ENCODE measurements at places on chromosomes 1 and 21.

GRCh38 chr1:119416006-119416640, 1.2 kb downstream of the HSD3B2 start:
- DNase-seq: no peak

- DNase-seq: no peak
These were observed 11.7 kb downstream of the PEAR1 start for GRCh38 chr1:156905176-156905575.

DNA sequence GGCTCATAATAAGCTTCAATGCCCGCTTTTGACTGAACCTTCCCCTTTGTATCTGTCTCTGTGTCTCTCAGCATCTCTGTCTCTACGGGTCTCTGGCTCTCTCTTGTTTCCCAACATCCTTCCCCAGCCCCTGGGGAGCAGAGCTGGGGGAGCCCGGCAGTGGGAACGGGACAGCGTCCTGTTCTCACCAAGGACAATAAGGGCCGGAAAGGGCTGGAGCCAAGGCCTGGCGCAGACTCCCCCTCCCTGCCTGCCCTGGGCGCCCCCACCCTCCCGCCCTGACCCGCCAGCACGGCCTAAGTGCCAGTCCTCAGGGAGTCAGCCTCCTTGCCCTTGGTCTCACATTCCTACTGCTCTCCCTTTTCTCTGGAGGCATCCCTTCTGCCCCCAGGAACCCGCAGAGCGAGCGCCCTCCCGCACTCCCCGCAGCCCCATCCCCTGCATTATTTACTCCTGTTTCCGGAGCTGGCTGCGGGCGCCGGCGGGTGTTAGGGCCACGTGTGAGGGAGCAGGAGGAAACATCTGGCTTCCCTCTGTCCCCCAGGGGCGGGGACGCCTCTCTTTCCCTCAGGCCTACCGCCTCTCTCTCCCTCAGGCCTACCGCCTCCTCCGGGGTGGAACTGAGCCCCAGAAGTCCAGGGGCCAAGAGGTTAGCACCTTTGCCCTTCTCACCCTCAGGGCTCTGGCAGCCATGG, 6.5 kb downstream of the KRTCAP2 start:
- DNase-seq: no peak

- DNase-seq: no peak
These were observed 1458.8 kb downstream of the MRPL39 start for GRCh38 chr21:24148461-24148860.

- no peak for DNase-seq
These were observed 66.8 kb downstream of the DNAH14 start for GRCh38 chr1:224996266-224996665.

- DNase-seq: no peak
These were observed 4.3 kb downstream of the GBP2 start for GRCh38 chr1:89121641-89122040.

DNA sequence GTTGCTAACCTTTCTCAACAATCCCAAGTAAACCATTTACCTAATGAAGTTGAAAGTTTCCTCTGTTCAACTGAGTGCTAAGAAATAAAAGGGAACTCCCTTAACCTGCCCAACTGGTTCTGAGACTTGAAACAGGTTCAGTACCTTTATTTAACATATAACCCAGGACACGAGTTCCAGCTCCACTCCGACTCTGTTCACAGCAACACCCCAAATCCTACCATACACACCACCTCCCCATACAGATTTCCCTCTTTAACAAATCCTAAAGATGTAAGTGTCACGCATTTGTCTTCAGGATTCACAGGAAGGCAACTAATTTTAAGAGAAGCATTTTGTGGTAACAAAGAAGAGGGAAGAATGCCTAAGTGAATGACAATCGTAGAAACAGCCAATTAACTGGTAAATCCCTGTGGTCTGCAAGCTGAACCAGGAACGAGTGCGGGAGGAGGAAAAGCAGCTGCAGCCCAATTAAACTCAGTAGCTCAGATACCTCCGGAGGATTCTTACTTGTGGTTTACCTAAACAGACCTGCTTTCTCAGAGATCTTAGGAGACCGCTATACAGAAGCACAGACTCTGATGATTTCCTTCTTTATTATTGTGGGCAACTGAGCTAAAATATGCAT, 134.5 kb upstream of the MAGI3 start:
- no peak for DNase-seq

DNA sequence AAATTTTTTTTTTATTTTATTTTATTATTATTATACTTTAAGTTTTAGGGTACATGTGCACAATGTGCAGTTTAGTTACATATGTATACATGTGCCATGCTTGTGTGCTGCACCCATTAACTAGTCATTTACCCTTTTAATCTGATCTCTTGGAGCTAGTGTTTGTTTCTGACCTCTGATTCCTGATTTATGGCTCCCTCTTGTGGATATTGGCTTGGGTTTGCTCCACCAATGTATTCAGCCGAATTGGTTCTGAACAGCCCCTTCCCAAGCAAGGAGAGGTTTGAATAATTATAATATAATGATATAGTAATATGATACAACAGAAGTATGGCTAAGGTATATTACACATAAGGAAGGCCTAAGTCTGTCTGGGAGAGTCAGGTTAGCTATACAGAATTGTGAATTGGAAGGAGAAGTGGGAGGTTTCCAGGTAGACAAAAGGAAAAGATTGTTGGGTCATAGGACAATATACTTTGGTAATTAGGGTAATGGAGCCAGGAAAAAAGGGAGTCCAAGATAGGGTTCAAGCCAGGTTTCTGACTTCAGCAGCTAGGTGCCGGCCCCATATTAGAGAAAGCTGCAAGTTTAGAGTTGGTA, 53.1 kb upstream of the HMCN1 start:
- DNase-seq: no peak

- DNase-seq: no peak
These were observed 141.7 kb downstream of the PBX1 start for GRCh38 chr1:164700683-164701082.

DNA sequence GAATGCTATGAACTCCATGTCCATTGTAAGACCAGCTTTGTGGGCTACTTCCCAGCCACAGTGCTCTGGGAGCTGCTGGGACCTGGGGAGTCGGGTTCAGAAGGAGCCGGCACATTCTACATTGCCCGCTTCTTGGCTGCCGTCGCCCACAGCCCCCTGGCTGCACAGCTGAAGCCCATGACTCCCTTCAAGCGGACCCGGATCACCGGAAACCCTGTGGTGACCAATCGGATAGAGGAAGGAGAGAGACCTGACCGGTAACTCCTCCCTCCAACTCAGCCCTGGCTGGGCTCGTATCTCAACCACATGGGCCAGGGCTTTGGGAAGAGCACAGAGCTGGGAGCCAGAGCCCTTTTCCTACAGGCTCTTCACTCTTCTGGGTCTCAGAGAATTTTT, 15.4 kb downstream of the MOV10 start:
- no peak for DNase-seq

- DNase-seq: no peak
These were observed 43.1 kb downstream of the ATP2B4 start for GRCh38 chr1:203669739-203670138.

DNA sequence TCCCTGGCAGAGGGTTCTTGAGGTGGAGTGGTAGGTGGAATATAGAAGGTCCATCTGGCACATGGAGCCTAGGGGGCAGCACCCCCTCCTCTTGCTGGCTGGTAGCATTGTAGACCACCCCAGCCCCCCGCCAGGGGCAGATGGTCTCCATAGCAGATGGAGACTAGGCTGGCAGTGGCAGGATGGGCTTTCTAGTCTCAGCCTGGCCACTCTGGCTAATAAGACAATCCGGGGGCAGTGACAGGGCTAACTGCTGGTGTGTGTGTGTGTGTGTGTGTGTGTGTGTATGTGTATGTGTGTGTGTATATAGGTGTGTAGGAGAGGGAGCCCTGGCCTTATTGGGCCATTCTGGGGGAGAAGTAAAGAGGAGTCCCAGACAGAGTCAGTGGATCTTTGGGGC, 16.1 kb downstream of the UTP11 start:
- no peak for DNase-seq

- DNase-seq: no peak
These were observed 63.7 kb downstream of the FAAP20 start for GRCh38 chr1:2130871-2131289.

DNA sequence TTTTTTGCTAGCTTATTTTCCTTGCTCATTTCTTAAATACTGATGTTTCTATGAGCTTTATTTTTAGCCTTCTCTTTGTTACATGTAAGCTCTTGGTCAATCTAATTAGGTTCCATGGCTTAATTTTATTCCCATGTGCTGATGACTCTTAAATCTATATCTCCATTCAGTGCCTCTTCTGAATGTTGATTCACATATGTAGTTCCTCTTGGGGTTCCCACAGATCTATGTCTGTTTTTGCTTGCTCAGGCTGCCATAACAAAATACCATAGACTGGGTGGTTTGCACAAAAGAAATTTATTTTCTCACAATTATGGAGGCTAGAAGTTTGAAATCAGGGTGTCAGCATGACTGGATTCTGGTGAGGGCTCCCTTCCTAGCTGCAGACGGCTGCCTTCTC, 58.3 kb upstream of the PLA2G4A start:
- no peak for DNase-seq

GRCh38 chr21:33760641-33761440, 118.5 kb downstream of the ITSN1 start:
- no peak for DNase-seq

DNA sequence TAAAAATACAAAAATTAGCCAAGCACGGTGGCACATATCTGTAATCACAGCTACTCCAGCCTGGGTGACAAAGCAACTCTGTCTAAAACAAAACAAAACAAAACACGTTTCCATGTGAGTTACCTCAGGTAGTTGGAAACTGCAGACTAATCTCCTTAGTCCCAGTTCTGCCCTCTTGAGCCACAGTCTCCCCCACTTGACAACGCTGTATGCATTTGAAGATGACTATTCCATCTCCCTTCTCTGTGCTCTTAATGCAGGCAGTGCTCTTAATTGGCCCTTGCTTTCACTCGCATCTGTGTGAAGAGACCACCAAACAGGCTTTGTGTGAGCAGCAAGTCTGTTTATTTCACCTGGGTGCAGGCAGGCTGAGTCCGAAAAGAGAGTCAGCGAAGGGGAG, 19.6 kb upstream of the DHCR24 start:
- no peak for DNase-seq

- no peak for DNase-seq
These were observed 157.9 kb downstream of the CASZ1 start for GRCh38 chr1:10638559-10639005.

GRCh38 chr1:103333141-103333540, 192.4 kb upstream of the RNPC3 start:
- DNase-seq: no peak

DNA sequence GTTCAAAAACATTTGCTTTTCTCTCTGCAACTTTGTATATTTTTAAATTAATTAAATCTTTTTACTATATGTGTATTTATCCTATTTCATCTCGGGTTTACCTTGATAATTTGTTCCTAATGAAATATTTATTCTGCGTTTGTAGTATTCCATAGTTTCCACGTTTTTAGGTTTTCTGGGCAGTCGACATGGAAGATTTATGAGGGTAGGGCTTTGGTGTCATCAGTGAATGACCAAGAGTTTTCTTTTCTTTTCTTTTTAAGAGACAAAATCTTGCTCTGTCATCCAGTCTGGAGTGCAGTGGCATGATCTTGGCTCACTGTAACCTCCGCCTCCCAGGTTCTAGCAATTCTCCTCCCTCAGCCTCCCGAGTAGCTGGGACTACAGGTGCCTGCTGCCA, 17.2 kb upstream of the ZNF669 start:
- no peak for DNase-seq

- DNase-seq: no peak
These were observed 250.3 kb downstream of the PTPRC start for GRCh38 chr1:198889101-198889500.

- no peak for DNase-seq
These were observed 505 bp upstream of the GNPAT start for GRCh38 chr1:231240531-231240882.

GRCh38 chr1:198360208-198360729, 180.2 kb downstream of the ATP6V1G3 start:
- no peak for DNase-seq

DNA sequence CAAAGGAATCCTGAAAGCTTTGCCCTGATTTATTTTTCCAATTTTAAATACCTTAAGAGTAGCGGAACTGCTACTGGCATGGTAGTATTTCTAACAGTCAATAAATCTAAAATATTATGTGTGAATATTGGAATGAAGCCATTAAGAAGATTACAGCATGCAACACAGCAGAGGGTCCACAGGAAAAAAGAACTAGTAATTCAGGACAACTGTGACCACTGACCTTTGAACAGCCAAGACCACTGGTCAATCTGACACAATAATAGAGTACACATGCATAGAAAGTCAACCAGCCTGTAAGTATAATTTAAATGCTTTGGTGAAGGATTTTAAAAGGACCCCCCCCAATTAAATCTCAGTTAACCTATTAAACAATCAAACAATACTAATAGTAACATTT, 171.0 kb downstream of the DENND1B start:
- no peak for DNase-seq

- no peak for DNase-seq
These were observed 2.6 kb upstream of the PADI2 start for GRCh38 chr1:17121881-17122280.

DNA sequence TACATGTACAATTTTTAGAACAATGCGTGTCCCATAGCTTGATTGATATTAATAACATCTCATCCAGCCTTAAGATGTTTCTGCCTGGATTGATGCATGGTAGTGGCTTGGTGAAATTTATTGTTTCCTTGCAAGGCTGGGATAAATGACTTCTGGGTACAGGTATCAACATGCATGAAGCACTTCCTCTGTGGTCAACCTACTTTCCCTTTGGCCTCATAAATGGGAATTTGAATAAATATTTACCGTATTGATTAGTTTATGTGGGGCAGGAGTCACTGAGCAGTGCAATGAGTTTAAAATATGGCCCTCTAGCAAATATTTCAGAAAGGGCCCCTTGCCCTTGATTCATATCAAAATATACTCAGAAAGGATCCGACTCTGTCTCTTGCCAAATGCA, 83.9 kb upstream of the KCNE2 start:
- DNase-seq: no peak

- DNase-seq: no peak
These were observed 96.6 kb downstream of the ADARB1 start for GRCh38 chr21:45170987-45171386.

GRCh38 chr1:64540265-64540791, 70.4 kb downstream of the CACHD1 start:
- DNase-seq: no peak

DNA sequence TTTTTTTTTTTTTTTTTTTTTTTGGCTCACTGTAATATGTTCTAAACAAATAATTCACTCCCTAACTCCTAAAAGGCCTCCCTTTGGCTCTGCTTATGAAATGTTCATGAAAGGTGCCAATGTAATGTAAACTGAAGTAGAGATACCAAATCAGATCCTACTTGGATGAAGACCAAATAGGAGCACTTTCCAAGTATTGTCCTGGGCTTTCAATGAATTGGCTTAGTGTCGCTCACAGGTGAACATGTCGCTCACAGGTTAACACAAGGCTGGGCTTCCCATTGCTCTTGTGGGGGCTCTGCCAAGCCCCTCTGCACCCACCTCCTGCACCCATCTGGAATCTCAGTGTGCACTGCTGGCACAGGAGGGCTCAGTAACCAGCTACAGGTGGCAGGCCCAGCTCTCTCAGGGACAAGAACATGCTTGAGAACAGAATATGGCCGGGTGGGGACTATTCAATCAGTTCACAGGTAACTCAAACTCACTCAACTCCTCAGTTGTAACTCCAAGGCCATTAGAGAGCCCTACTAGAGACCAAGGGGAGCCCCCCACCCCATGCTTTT, 10.6 kb upstream of the CD58 start:
- DNase-seq: no peak
